GM03348 (cell line): ENCODE measurements at places on chromosomes 1 and 21.
A peak's percentile ranks its signal among the peaks of the same experiment; 100 is the strongest.

DNA sequence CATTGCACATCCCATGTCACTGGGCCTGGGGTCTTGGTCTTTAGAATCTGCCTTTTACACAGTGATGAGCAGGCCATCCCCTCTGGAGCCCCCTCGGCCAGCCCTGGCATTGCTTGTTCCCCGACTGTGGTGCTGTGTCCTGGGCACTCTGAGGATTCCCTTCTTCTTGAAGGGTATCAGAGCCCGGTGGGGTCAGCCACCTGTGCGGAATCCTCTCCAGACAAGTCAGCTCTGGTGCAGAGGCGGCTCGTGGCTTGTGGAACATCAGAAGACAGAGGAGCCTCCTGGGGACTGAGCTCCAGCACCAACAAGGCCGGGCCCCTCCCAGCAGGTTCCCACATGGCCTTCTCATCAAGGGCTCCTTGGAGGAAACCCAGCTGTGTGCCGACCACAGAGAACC, 57.9 kb upstream of the AJAP1 start:
- DNase-seq: no peak

DNA sequence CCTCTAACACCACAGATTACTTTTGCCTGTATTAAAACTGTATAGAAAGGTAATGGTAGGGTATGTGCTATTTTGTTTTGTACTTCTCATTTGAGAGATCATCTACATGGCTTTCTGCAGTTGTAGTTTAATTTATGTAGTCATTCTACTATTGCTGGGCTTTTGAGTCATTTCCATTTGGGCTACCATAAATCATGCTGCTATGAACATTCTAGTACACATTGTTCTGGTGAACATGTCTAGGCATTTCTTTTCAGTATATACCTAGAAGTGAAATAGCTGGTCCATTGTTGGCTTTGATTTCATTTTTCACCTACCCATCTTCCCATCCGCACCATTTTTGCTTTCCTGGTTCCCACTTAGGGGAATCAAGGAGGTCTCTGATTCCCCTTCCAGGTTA, 18.7 kb downstream of the EDN2 start:
- DNase-seq: no peak

GRCh38 chr1:41870076-41870562, 48.6 kb downstream of the HIVEP3 start:
- DNase-seq: peak; percentile 43

- DNase-seq: no peak
These were observed 79.3 kb downstream of the MAP3K7CL start for GRCh38 chr21:29209696-29210095.

GRCh38 chr1:39220891-39221870, 16.7 kb downstream of the MACF1 start:
- DNase-seq: no peak

- peak; percentile 46 for DNase-seq
These were observed 83.6 kb downstream of the RUNX1 start for GRCh38 chr21:34965200-34966174.
